Cerebellar nuclear complex (tissue), 1 donor: ENCODE measurements at places on chromosomes 6 and 20.

GRCh38 chr6:1334684-1335083 lies 22.8 kb downstream of the FOXQ1 start:
- DNase-seq, result no peak

GRCh38 chr6:79048611-79049010 lies 29.4 kb downstream of the PHIP start:
- no peak for DNase-seq

DNA sequence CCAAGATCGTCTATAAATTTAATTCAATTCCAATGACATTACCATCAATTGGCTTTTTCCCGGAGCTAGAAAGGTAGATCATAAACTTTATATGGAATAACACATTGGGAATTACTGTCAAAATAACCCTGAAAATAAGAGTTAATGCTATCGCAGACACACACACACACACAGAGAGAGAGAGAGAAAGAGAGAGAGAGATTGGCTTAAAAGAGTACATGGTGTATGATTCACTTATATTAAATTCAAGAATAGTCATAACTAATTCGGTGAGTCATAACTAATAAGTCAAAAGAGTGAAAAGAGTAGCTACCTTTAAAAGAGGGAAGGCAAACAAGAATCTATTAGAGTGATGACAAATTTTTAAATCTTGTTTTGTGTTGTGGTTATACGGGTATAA lies 425.5 kb downstream of the TBC1D32 start:
- no peak for DNase-seq

GRCh38 chr20:37230200-37230599 lies 31.4 kb downstream of the GHRH start:
- DNase-seq, result no peak

GRCh38 chr6:14206391-14206790 lies 88.8 kb downstream of the CD83 start:
- no peak for DNase-seq

GRCh38 chr6:116665464-116665863 lies 3.1 kb downstream of the ZUP1 start:
- no peak for DNase-seq

GRCh38 chr6:149046822-149047246 lies 270.7 kb upstream of the TAB2 start:
- no peak for DNase-seq

- DNase-seq, result no peak
Observed at GRCh38 chr6:138094260-138094659, 13.0 kb downstream of the PERP start.

GRCh38 chr6:14035071-14035847 lies 82.3 kb upstream of the CD83 start:
- DNase-seq, result no peak

GRCh38 chr20:46592580-46593362 lies 42.3 kb upstream of the OCSTAMP start:
- no peak for DNase-seq

- DNase-seq, result no peak
Observed at GRCh38 chr20:33681728-33682353, 4.3 kb downstream of the E2F1 start.

GRCh38 chr20:16692442-16692841 lies 37.4 kb upstream of the SNRPB2 start:
- DNase-seq, result no peak

- DNase-seq, result no peak
Observed at GRCh38 chr6:60670036-60670435, 1616.0 kb downstream of the KHDRBS2 start.

DNA sequence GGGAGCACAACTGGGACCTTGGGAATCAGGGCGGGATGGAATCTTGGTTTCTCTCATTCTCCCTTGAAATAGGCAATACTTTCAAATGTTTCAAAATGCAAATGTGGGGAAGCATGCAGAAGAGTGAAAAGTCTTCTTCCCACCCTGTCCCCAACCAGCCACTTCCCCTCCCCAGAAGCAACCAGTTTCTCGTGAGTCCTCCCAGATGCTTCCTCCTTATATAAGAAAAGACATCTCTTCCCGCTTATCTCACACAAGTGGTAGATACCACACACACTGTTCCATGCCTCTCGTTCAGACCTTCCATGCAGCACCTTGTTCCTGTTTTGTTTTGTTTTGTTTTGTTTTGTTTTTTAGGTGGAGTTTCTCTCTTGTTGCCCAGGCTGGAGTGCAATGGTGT lies 25.1 kb downstream of the HCK start:
- no peak for DNase-seq

DNA sequence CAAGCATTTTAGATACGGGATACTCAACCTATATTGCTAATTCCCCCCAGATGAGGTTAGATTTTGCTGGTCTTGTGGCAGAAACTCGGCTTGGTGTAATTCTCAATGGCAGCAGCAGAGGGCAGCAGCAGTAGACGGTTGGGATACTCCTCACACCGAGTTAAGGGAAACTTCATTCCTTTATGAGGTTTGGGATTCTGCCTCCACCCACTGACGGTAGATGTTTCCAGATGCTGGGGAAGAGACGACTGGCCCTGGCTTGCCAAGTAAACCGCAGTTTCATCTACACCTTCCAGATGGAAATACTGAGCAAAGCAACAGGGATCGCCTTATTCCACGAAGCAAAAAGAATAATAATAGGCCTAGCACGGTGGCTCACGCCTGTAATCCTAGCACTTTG lies 8.2 kb upstream of the TBC1D7 start:
- peak; percentile 56 for DNase-seq

DNA sequence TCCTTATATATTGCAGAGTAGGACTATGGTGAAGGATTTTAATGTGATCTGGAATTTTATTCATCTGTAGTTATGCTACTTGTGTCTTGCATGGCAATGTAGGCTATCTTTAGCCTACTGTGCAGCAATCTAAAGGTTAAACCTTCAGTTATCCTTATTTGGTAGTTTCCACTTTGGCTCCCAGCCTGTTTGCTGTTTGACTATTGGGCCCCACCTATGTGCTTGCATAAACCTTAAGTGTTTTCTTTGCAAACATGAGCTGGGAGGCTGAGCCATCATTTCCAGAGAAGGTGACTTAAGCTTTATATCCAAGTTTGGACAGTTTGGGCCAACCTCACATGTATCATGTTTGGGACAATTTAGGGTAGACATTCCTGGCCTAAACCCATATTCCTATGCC lies 537.5 kb downstream of the BTBD3 start:
- no peak for DNase-seq

DNA sequence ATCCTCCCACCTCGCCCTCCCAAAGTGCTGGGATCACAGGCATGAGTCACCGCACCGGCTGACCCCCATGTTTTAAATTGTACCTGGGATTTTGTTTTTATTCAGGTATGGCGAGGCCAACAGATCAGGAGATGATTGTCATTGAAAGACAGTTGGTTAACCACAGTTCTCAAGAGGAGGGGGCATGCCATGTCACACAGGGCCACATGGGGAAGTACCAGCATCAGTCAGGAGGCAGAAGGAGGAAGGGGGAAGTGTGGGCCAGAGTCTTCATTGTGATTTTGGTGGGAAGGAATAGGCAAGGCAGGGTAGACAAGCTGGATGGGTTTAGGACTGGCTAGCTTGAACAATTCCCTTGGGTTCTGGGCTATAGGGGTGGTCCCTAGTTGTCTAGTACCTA lies 9.9 kb upstream of the MMP9 start:
- no peak for DNase-seq

- no peak for DNase-seq
Observed at GRCh38 chr6:137937834-137938233, 70.8 kb downstream of the TNFAIP3 start.

GRCh38 chr6:137399881-137400443 lies 94.2 kb downstream of the OLIG3 start:
- DNase-seq, result no peak

- DNase-seq, result no peak
Observed at GRCh38 chr20:56187534-56188165, 60.9 kb upstream of the MC3R start.

DNA sequence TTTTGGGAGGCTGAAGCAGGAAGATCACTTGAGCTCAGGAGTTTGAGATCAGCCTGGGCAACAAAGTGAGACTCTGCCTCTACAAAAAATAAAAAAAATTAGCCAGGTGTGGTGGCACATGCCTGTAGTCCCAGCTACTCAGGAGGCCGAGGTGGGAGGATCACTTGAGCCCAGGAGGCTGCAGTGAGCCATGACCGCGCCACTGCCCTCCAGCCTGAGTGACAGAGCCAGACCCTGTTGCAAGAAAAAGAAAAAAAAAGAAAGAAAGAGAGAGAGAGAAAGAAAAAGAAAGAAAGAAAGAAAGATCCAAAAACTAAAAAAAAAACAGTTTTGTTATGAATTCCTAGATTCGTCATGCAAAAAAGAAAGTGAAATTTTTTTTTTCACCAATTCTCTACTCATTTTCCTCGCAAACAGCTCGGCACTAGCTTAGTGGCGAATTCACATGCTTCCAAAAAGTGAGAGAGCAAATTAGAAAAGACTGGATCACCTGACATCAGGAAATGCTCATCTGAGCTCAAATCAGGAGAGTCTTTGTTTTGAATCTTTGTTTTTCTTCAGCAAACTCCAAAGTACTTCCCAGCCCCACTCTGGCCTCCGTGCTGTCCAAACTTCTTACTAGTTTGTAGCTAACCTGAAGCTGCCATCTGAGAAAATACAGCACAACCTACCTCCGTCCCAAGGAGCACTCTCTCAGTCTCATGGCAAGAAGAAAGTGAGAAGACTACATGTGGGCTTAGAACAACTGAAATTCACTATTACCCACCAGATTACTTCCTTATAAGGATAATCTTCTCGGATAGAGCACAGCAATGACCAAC lies 27.0 kb downstream of the IPCEF1 start:
- no peak for DNase-seq

GRCh38 chr6:29641430-29642148 lies 8.6 kb upstream of the GABBR1 start:
- no peak for DNase-seq

- no peak for DNase-seq
Observed at GRCh38 chr6:22152841-22153240, 144.0 kb downstream of the PRL start.

- no peak for DNase-seq
Observed at GRCh38 chr6:83696674-83697073, 12.2 kb downstream of the SNAP91 start.

GRCh38 chr6:151870375-151870774 lies 62.9 kb downstream of the ESR1 start:
- no peak for DNase-seq

DNA sequence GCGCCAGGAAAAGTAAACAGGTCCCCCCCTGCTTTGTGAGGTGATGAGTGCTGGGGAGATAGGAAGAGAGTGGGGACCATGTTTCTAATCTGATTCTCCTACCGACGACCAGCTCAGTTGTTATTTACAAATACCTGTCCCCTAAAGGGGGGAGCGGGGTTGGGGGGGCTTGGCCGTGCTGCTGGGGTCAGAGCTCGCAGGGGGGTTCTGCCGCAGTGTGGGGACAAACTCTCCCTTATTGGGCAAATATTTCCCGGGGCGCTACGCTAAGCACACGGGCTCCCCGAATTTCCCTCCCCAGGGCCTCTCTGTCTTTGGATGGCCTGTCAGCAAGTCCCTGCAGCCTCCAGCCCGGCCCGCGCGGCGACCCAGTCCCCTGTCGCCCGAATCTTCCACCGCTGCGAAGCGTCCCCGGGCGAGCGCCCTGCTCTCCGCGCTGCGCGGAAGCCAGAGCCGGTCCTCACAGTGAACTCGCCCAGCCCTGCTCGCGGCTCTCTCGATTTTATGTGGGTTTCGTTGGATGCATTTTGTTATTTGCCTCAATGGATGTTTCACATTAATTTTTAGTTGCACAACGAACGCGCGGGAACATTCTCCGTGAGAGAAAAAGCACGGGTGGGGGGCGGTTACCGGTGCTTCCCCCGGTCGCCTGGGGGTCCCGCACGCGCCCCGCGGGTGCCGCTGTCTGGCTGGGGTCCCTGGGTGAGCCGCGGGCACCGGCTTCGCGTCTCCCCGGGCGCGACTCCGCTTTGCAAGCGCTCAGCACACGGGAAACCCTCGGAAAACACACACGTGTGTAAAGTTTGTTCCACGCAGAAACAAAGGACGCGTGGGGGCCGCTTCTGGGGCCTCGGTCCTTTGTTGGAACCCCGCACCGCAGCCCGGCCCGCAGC lies 1.5 kb upstream of the STX16 start:
- DNase-seq, result no peak

DNA sequence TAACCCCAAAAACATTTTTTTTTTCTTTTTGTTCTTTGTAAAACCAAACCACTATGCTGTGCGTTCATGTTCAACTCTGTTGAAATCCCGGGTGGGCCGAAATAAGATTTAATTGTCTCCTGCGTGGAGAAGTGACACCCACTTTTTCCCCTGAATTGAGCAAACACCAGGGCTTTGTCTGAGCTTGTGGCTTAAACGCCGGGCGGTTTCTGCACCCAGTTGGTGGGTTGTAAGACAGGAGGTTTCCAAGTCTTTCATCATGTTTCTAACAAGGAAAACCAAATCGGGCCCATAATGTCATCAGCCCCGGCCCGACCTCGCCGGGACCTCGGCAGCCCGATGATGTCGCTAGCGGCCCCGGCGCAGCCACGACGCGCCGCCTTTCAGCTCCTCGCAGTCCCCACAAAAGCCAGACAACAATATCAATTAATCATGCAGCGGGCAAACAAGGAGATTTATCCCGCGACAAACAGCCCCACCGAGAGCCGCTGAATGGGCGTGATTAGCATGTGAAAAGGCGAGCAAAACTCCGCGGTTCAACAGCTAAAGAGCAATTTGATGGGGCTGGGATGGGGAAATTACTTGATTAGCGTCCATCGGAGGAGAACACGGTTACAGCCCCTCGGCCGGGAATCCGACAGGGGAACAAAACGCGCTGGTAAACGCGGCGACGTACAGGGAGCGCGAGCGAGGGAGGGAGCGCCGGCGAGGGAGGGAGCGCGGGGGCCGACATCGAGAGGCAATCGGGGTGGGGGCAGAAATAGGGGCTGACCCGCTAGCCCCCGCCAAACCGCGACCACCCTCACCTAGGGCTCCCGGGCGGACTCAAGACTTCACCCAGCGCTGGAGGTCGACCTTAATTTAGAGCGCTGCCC lies 5.3 kb downstream of the LINC00237 start:
- no peak for DNase-seq

GRCh38 chr6:44304282-44305199 lies 8.6 kb downstream of the AARS2 start:
- DNase-seq, result no peak

- no peak for DNase-seq
Observed at GRCh38 chr20:38197217-38197616, 32.1 kb upstream of the TGM2 start.

DNA sequence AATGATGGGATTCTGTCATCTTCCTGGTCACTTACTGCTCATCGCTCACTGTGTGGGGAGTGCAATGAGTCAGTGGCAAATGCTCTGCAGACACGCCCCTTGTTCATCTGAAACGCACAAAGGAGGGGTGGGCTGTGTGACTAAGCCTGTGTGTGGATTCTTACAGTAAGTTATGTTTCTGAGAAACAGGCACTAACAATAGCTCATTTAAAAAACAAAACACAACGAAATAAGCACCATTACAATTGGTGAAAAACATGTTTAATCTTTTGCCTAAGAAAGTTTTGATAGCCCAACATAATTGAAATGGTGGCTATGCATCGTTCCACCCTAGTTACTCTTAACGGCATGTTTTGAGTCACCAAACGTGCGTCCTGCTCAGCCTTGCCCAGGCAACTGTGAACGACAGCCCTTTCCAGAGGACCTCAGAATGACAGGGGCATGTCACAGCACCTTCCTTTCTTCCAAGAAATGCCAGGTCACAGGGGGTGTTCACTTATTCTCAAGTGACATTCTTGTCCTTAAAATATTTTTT lies 118.4 kb upstream of the SGK1 start:
- no peak for DNase-seq
